ENCODE measurements at places on chromosomes 2 and 18.

DNA sequence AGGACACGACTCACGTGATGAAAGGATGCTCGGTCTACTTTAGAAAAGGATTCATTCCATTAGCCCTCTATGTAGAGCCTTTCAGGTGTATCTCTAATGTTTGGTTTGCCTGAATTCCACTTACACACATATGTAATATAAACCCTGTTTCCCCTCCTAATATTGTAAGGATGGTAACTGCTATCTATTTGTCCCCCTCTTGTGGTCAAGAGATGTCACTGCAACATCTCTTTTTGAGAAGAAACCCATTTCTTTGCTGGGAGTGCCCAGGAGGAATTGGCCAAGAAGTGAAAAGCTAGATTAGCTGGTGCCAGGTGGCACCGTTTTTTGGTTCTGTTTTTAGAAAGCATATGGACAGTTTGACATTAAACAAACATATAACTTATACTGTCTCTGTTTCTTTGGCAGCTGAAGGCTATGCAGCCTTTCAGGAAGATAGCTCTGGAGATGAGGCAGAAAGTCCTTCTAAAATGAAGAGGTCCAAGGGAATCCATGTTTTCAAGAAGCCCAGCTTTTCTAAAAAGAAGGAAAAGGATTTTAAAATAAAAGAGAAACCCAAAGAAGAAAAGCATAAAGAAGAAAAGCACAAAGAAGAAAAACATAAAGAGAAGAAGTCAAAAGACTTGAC lies 41.2 kb downstream of the RALBP1 start:
- no peak for DNase-seq

DNA sequence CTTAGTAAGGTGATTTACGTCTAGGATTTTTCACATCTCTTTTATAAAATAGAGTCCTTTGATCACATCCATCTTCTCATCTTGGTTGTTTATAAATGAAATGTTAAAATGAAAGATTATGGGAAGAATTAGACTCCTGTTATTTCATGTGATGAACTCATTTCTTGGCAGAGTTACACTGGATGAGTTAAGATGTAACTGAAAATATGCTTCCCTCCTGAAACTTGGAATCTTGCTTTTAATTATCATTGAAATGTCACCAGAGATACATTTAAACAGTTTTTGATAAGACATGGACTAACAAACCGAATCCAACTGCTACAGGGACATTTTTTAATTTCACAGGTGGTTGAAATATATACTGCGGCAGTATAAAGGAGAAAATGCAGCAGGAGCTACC lies 274.0 kb downstream of the DLGAP1 start:
- no peak for DNase-seq

- DNase-seq: no peak
Observed at GRCh38 chr18:8662560-8663255, 42.6 kb upstream of the MTCL1 start.

DNA sequence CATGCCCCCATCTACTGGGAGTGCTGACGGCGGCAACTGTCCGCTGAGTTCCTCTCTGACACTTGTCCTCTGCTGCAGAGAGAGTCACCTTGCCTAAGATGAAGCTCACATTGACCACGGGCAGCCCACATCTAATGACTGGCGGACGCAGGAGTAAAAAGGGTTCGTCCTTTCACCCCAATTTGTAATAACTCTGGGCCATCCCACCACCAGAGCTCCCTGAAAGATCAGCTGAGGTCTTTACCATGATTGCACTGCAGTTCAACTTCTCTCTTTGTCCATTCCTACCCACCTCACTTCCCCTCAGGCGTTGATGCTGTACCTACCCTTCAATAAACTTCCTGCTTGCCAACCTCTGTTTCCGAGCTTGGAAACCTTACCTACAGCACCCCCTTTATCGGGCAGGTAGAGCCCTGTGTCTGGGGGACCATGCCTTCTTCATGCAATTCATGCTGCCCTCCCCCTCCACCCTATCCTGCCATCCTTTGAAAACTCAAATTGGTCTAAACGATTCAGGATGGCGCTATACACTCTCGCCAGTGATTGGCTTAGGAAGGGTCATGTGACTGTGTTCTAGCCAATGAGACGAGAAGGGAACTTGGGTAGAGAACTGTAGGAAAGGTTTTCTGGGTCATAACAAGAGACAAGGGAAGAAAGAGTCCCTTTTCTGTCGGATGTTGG lies 10.3 kb upstream of the B3GNT2 start:
- no peak for DNase-seq

DNA sequence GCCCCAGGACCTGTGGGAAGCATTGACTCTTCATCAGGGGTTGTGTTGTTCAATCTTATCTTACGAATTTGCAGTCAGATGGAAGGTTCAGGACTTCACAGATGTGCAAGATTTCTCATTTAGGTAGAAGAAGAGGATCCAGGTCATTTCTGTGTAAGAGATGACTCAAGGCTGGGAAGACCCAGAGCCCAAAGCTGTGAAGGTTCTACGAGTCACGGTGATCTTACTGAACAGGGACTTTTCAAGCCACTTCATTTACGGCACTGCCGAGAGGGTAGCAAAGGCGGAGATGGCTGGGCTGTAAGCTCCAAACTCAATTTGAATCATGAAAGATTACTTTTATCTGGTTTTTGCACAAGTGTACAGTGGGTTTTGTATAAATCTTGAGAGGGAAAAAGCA lies 228.0 kb upstream of the MEX3C start:
- DNase-seq: no peak
